Upper lobe of left lung (tissue), 6 donors: ENCODE measurements at places on chromosomes 2 and 18.

DNA sequence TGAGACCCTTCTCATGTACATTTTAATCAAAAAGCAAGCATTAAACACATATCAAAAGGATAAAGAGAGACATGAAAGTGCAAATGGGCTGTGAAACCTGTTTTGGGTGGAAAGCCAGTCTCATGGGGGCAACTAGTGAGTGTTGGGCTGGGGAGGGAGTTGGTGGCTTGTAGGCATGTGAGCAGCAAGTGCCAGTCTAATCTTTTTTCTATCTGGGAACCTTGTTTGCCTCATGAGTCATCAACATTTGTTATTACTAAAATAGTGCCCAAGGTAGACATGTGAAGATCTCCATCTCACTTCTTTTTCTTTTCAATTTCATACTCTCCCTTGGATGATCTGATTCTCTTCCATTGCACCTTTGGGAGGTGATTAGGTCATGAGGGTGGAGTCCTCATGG is 613.9 kb upstream of the GYPC start:
- no peak for DNase-seq

GRCh38 chr2:200353120-200353519 is 46.6 kb downstream of the SPATS2L start:
- DNase-seq, result no peak

DNA sequence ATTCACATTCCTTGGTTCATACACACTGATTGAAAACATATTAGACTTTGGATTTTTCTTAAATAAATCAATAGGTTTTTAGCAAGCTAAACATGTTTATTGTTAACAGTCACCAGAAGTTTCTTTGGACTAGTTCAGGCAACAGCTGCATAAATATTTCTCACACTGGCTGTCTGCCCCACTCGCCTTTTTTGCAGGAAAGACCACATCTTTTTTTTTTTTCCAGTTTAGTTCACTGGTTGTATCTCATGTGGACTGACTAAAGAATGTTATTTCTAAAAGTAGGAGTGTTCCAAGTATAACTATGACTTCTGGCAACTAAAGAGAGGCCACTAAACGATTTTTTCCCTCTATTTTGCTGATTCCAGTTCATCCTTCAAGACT is 31.1 kb downstream of the SLC40A1 start:
- no peak for DNase-seq

DNA sequence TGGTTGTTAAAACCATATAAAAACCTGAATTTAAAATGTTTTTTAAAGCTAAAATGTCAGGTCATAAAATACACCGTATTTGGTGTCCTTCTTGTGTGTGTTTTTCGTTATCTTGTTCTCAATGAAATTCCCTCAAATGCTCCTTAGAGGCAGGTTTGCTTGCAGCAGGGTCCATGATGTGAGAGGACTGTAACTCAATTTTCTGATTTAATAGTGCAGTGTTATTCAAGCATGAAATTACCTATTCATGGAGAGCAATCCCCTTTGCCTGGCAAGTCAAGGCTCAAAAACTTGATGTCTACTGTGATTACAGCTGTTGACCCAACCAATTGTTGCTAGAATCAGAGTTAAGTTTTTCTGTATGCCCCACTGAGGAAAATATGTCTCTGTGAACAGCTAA is 318.2 kb downstream of the GALNT13 start:
- DNase-seq, result no peak

DNA sequence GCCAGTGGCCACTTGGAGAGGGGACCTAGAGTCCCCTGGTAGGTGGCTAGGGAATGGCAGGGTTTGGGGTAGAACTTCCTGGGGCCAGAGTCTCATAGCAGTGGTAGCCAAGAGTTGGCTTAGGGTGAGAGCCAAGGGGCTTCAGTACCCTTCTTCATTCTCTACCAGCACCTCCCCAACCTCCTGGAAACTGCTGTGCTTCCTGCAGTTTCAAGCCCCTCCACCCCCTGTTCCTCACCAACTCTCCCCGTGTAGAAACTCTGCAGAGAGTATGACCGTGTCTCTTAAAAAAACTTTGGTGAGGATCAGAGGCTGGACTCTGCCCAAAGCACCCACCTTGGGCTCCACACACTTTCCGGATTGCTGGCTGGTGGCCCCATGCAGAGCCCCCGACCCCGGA is 159.6 kb downstream of the MSH2 start:
- no peak for DNase-seq

DNA sequence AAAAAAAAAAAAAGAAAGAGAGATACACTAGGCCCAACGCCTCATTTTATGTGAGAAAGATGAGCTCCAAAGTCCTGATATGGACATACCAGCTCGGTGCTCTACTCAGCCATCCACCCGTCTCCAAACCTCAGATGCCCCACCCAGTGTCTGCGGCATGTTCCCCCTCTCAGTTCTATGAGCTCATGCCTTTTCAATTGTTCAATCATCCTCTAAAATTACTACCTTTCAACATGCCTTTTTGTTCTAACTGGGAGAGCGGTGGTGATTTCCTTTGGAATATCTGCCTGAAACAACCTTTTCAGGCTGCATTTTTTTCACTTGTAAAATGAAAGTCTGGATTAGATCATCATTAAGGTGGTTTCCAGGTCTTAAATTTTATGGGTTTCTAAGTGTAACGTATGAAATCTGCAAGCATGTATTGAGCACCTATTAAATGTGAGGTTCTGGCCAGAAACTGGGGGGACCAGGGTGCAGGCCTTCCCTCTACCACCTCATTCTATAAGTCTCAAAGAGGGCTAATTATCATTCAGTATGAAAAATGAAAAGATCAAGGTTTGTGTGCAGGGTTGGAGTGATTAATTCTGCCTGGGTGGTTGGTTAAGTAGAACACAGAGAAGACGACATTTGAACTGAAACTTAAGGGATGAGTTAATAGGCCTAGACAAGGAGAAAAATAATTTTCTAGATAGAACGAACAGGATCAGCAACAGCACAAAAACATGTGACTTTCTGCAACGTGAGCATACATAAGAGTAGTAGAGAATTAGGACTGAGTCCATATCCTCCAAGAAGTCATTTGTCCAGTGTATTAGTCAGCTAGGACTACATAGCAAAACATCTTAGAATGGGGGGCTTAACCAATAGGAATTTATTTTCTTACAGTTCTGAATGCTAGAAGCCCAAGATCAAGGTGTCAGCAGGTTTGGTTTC is 87.4 kb upstream of the GLS start:
- DNase-seq, result no peak

GRCh38 chr2:69214898-69215297 is 172.1 kb downstream of the GFPT1 start:
- DNase-seq, result peak; percentile 28

DNA sequence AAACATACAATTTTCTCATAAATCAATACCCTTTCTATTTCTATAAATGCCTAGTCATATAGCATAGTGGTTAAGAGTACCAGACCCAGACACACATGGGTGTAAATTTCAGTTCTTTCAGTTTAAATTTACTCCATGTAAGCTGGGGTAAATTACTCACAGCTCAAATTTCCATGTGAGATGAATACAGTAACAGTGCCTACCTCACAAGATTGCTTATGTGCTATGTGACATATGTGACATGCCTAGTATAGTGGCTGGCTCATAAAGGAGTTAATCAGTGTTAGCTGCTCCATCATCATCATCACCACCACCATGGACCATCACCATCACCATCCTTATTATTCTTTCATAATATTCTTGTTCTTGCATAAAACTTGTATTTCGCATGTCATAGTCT is 61.6 kb upstream of the CD302 start:
- no peak for DNase-seq

DNA sequence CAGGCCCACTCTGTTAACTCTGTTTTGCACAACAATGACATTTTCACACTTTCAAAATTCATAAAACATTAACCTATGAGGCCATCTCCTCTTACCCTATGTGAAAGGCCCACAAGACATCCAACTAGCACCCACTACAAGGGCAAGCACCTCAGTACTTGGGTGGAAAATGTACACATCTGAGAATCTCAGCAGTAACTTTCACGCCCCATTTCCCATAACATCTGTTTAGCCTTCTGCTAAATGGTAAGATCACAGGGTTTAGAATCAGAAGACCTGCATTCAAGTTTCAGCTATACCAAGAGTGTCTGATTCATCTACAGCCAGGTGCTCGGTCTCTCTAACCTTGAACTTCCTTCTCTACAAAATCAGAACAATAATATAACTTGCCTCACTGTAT is 89.2 kb downstream of the SP100 start:
- DNase-seq, result no peak

GRCh38 chr2:69571189-69571588 is 72.3 kb downstream of the AAK1 start:
- DNase-seq, result no peak

- DNase-seq, result no peak
These were observed 354.4 kb upstream of the SPRED2 start for GRCh38 chr2:65786765-65787164.

DNA sequence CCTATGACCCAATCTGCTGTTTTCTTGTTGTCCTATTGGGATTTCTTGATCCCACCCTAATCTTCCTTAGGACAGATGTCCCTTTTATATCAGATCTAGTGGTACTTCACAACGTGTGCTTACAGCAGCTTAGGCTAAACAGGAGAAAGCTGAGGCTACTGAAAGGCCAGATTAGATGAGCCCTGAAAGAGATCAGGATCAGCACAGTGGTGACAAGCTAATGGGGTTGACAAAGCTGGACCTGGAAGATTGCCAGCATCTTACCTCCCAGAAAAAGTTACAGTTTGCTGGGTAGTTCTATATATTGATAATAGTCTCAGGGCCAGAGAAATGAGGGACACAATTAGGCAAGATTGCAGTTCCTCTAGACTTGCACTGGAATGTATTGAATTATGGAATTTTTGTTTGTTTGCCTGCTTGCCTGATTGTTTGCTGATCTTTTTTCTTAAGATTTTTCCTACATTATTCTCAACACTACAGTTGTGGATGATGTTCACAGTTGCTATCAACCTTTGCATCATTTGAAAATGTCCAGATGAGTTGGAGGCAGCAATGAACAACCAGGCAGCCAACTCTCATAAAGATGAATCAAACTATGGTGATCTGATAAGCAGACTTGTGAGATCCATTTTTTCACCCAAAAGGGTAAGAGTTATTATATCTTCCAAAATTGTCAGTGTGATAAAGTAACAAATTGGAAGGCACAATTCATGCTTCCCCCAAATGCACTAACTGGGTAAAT is 49.1 kb upstream of the PIK3C3 start:
- DNase-seq, result no peak
